ENCODE measurements at places on chromosomes 2 and 18.

DNA sequence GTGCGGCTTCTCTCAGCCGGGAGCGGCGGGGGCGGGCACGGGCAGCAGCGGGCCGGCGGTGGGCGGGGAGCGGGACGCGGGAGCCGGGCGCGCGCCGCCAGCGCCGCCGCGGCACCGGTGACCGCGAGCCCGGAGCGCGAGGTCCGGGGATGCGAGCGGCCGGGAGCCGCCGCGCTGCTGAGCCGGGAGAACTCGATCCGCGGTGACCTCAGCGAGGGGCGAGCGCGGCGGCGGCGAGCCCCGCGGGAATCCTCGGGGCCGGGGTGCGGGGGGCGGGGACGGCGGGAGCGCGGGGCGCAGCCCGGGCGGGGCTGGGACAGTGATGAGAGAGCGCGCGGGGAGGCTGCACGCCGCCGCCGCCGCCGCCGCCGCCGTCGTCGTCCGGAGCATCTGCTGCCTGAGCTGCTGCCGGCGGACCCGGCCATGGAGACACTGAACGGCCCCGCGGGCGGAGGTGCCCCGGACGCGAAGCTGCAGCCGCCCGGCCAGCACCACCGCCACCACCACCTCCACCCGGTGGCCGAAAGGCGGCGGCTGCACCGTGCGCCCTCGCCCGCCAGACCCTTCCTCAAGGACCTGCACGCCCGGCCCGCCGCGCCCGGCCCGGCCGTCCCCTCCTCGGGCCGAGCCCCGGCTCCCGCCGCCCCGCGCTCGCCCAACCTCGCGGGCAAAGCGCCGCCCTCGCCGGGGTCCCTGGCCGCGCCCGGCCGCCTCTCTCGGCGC is at the start of gene MTCL1:
MTCL1 (plus strand) TSS at position 319 of the 723 bp plus-strand sequence; CDS start at position 424, 105 bp downstream.
- DNase-seq: no peak

DNA sequence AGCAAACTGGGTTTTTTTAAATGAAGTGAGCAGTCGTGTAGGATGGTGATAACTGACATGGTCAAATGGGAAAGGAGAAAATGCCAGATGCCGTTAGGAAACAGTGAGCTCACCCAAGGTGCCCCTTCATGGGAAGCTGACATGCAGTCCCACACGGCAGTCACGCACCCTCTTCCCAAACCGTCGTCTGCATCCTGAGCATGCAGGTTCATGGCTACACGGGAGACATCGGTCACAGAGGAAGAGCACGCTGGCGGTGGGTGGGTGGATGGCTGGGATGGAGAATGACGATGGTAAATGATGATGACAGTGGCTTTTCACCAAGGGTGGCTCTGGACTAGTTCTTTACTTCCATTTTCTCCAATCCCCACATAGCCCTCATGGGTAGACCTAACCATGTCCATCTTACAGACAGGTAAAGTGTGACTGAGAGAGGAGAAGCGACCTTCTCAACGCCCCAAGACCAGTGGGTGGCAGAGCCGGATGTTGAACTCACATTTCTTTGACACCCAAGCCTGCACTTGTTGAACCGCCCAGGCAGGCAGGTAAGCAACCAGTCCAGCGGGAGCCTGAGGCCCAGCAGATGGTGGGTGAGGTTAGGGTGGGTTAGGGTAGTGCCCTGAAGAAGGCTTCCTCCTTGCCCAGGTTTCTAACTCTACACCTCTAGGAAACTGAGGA is 44.5 kb downstream of the TNS1 start:
- DNase-seq: no peak

- DNase-seq: no peak
Observed at GRCh38 chr2:164498836-164499235, 122.4 kb downstream of the GRB14 start.

DNA sequence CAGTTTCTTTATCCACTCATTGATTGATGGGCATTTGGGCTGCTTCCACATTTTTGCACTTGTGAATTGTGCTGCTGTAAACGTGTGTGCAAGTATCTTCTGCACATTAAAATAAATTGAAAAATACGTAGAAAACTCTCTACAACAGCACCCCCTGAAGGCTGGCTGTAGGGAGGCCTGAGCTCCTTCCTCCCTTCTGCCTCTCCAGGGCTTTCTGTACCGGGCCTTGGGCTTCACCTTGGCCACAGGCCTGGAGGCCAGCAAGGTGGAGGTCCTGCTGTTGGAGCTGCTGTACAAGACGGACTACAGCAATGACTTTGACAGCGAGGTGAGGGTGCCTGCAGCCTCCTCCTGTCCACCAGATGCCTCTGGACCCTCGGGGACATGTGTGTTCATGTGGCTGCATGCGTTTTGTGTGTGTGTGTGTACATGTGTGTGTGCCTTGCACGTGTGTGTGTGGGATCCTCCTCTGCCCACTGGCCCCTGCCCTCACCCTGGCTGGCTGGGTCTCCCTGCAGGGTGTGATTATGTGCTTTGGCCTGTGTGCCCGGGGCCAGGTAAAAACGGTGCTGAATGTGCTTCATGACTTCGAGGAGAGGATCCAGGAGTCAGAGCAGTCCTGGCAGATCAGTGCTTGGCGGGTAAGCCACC is 29.2 kb downstream of the MROH2A start:
- no peak for DNase-seq

GRCh38 chr2:38498045-38498481 is 104.7 kb downstream of the HNRNPLL start:
- DNase-seq: no peak

- no peak for DNase-seq
Observed at GRCh38 chr2:109702250-109702985, 88.3 kb downstream of the SOWAHC start.

DNA sequence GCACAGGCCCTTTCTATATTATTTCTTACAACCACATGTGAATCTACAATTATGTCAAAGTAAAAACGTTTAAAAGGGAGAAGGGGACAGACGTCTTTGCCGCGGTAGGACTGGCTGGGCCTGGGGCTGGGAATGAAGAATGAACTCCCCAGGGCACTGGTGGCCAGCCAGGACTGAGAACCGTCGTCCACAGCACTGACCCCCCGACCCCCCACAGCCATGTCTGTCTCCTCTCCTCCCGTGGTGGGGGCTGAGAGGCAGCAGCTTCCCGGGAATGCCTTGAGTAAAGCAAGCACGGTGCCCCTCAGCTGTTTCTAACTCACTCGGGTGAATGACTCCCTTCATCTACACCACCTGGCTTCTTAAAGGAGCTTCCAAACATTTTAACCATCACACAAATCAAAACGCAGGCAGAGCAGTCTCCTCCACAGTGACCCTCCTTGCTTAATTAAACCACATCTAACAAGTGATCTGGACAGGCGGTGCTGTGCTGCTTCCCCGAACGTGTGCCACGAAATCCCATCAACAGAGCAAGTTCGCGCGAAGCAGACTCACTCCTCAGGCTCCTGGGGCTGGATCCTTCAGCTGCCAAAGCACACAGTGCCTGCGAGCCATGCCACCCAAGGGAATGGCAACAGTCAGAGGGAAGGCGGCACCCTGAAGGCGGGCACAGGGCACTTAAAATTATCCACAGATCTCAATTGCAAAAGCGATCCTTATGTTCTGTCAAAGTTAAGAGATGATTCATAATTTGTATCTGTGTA is 217.7 kb downstream of the EIPR1 start:
- no peak for DNase-seq

- no peak for DNase-seq
Observed at GRCh38 chr18:52334896-52335295, 5.1 kb upstream of the DCC start.

GRCh38 chr2:9307535-9307934 is 100.9 kb downstream of the ASAP2 start:
- DNase-seq: no peak

GRCh38 chr2:203510256-203510940 is 24.7 kb downstream of the RAPH1 start:
- no peak for DNase-seq

DNA sequence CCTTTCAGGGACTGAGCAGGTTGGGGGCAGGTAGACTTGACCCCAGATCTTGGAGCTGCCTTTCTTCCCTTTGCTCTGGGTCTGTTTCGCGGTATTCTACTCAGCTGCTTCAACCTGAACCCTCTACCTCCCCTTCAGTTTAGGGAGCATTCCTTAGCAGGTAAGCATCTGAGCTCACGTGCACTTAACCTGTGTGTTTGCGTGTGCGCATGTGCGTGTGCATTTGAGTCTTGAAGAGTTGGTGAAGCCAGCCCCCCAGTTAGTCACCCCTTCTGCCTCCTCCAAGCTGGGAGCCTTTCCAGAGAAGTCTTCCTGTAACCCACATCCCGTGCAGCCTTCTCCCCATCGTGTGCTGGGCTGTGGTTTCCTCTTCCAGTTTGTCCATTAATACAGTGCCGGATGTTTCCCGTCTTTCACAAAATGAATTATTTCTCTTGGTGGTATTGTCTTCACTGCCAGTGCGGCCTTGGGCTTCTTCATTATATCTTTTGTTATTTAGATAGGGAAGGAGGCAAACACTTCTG is 33.2 kb downstream of the B3GNT2 start:
- no peak for DNase-seq

GRCh38 chr2:232315049-232315922 is 63.3 kb upstream of the ALPP start:
- no peak for DNase-seq

Data from stimulated activated CD4-positive, alpha-beta T cell treated with anti-CD3 and anti-CD28 coated beads, Interleukin-15, amount 100 ng/mL, for 1 hour (primary cell).